Pulmonary artery endothelial cell (primary cell): ENCODE measurements at places on chromosomes 6 and 20.

DNA sequence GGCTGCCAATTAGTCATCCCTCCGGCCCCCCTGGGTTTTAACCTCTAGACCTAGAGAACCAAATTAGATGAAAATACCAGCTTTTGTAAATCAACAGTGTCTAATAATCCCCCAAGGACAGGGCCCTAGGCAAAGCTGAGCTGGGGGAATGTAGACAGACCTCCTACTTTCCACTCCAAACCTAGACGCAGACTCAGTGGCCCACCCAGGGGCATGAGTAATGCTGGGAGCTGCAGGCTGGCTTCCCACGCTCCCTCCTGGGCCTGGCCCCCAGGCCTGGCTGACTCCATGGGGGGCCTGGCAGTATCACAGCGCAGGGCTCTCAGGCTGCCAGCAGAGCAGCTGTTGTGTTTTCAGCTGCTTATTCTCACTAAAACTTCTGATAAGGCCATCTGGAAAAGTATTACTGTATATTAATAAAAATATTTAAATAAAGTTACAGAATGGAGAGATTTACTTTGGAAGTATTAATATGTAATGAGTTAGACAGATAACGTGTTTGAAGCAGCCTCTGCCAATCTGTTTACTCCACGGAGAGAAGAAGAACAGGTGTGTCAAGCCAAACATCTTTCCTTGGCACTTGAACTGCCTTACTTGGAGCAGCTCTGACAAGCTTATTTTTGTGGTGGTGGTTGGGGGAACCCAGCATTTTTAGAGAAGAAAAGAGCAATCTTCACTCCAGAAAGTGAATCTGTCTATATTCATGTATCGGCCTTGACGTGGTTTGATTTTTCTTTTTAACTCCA lies 144.0 kb upstream of the AGPAT4 start:
- no peak for DNase-seq

- no peak for DNase-seq
Measured at GRCh38 chr20:43915211-43916072, 790 bp downstream of the TOX2 start.

- no peak for DNase-seq
Measured at GRCh38 chr20:14518648-14519047, 181.2 kb upstream of the FLRT3 start.

DNA sequence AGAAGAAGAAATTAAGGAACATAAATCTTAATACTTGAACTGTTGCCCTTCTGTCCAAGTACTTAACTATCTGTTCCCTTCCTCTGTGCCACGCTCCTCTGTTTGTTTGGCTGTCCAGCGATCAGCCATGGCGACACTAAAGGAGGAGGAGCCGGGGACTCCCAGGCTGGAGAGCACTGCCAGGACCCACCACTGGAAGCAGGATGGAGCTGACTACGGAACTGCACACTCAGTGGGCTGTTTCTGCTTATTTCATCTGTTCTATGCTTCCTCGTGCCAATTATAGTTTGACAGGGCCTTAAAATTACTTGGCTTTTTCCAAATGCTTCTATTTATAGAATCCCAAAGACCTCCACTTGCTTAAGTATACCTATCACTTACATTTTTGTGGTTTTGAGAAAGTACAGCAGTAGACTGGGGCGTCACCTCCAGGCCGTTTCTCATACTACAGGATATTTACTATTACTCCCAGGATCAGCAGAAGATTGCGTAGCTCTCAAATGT lies 17.1 kb downstream of the IRF4 start:
- DNase-seq = no peak

GRCh38 chr6:6384520-6384919 lies 64.1 kb upstream of the F13A1 start:
- no peak for DNase-seq

- no peak for DNase-seq
Measured at GRCh38 chr6:20757761-20758160, 223.5 kb downstream of the CDKAL1 start.

DNA sequence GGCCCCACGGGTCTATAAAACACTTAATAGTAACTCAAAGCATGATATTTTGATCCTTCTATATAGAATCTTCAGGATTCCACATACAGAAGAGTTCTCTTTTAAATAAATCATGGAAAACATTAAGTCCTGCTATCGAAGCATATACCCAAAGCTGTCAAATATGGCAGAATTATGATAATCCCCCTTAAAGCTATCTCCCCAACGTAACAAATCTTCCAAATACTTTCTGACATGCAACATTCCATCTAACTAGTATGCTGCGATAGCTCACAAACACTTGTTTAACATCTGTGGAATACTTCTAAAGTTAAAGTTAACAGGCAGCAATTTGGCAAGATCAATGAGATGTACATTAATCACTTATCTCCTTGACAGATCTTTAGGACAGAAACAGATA lies 371.0 kb upstream of the RUNX2 start:
- DNase-seq = no peak

DNA sequence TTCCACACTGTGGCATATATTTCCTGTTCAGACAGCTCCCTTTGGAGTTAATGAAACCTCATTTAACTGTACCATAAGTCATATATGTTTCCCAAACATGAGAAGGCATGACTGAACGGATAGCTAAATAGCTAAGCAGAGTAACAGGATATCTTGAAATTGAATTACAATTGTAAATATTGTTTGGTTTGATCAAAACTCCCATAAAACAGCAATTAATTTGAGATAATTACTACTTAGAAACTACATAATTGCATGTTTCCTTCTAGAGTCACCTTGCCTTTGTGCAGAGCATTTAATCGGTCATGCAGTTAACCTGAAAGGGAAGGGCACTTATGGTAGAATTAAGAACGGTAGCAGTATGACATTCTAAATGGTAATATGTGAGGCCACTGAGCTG lies 179.0 kb upstream of the MAP3K7 start:
- no peak for DNase-seq

DNA sequence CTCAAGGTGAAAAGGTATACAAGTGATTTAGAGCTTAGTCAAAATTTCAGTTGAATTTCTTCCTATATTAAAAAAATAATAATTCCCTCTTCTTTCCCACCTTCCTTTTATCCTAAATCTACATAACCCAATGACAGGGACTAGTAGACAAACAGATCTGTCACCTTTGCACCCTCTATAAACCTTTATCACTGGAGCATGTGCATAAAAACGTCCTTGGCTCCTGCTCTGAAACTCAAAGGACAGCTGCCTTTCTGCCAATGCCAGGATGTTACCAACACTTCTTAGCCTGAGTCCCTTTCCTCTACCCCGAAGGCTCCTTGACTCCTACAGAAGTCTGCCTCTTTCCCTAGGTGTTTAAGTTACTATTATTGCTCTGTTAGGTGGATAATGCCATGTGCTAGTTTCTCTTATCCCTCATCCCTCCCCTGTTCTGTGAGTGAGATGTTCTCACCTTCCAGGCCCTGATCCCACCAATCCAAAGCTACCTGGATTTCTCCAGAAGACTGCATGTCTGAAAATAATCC lies 4.3 kb downstream of the CLVS2 start:
- no peak for DNase-seq

- no peak for DNase-seq
Measured at GRCh38 chr20:20938599-20938998, 167.6 kb downstream of the LINC00237 start.

- DNase-seq = no peak
Measured at GRCh38 chr20:35240811-35241293, 14.4 kb downstream of the MMP24 start.

DNA sequence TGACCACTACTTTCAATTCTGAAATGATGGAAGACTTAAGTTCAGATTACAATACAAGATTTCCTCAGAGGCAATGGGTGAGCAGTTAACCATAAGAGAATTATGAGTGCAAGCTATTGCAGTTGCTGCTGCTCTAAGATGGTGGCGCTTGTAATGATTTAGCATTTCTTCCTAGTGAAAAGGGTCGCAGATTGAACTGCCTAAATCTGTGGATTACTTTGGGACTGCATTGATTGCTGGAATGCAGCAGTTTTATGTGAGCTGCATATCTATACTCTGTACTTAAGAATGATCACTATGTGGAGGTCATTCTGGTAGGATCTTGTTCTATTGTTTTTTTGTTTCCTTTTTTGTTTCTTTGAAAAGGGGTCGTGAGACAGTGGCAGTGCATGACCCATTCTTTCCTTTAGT lies 5.3 kb downstream of the SCAF8 start:
- peak; percentile 47 for DNase-seq
